ENCODE measurements at places on chromosomes 12 and 14.

- DNase-seq: no peak
Measured at GRCh38 chr12:82730953-82731459, 44.3 kb downstream of the TMTC2 start.

GRCh38 chr14:99325591-99325990 is 53.6 kb upstream of the BCL11B start:
- DNase-seq: no peak

- DNase-seq: no peak
Measured at GRCh38 chr12:56602239-56602638, 27.9 kb downstream of the BAZ2A start.

DNA sequence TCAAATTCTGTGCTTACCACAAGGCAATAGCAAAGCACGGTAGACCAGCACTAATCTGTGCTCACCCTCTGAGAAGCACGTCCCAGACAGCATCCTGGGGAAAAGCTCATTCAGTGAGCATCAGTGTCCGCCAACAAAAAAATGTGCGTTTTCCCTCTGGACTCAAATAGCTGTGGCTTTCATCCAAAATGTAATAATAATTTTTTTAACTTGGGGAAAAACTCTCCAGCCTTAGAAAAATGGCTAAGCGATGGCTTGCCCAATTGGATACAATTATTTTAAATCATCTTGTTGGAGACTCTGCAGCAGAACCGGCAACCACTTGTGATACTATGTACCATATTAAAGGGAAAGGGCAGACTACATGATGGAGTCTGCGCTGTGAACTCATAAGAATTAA is 1.1 kb upstream of the KRT77 start:
- no peak for DNase-seq

DNA sequence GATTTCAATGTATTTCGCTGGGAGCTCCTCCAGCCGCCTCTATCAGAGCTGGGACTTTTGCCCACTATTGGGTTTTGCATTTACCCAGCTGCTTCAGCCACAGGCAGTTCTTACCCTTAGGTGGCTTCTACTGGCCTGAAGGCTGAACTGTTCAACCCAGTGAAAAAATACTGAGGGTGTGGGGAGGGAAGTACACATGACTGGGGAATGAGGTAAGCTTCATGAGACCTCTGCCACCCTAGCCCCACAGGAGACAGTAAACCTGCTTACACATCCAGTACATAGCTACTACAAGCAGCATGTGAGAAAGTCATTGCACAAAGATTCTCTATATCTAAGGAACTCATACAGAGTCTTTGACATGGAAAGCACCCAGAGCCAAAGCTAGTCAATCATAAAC is 411.1 kb downstream of the SYT1 start:
- DNase-seq: no peak
